ENCODE measurements at places on chromosomes 6 and 20.

DNA sequence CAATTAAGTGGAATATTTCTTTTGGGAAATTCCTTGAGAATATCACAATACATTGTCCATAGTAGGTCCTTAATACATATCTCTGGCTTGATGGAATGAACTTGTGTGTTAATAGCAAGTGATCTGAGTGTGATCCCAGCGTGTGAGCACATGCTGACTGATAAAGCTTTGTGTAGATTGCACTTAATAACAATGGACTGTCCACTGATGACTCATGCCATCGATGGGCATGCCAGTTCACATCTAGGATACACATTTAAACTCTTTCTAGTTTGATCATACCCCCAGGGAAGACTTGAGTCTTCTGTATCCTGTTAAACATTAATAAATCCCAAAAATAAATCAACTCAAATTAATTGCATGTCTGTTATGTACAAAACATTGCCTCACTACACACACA, 454.3 kb upstream of the SPTLC3 start:
- DNase-seq: no peak

DNA sequence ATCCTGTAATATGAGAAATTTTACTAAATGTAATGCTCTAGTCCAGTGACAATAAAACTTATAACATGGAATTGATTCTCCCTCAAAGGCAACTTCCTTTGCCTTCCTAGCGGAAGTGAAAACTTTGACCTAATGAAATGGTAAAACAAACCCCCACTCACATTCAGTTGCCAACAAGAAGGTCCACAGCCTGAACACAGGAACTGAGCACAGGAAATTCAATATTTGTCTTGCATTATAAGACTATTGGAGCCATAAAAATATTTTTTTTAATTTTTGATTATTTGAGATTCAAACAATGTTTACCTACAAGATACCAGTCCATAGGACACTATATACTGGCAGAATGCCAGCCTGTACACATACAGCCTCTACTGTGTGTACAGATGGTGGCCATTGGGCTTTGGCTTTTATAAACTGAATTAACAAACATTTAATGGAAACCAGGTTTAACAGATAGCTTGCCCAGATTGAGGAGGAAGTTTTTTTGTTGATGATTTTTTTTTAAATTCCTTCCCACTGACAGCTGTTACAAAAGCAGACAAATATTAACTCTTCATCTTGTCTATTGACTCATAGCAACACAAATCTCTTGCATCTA, 481.5 kb upstream of the JAG1 start:
- DNase-seq: no peak

DNA sequence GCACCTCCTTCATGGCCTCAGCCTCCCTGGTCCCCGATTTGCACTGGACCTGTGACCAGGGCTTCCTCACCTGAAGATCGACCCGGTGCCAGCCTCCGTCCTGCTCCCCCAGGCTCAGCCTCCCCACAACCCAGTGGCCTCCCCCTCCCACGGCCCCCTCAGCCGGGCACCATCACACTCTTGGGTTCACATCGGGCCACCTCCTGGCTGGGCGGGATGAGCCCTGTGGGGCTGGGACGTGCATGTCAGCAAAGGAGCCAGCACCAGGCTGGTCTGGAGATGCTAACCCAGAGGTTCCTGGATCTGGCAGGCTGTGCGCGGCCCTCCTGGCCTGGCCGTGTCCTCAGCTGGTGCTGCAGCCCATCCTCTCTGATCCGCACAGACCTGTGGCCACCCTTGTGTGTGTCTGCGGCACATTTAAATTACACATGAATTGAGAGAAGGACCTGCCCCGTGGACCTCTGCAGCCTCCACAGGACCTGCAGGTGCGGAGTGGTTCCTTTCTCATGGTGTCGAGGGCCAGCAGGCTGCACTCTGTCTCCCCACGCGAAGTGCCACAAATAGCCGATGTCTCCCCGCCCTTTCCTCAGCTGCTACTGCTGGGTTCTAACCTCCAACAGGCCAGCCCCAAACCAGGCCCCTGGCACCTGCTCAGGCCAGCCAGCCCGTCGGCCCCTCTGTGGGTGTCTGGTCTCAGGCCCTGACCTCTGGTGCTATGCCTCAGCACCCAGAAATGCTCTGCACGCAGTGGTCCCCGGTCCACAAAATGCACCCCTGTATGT, 237.5 kb downstream of the ERMARD start:
- no peak for DNase-seq

- peak; percentile 36 for DNase-seq
These were observed 6.5 kb upstream of the KIAA1586 start for GRCh38 chr6:57040011-57040410.

- no peak for DNase-seq
These were observed 49.2 kb downstream of the ANKS1A start for GRCh38 chr6:34938268-34938667.

- DNase-seq: no peak
These were observed 75.6 kb upstream of the LGSN start for GRCh38 chr6:63395381-63395780.

DNA sequence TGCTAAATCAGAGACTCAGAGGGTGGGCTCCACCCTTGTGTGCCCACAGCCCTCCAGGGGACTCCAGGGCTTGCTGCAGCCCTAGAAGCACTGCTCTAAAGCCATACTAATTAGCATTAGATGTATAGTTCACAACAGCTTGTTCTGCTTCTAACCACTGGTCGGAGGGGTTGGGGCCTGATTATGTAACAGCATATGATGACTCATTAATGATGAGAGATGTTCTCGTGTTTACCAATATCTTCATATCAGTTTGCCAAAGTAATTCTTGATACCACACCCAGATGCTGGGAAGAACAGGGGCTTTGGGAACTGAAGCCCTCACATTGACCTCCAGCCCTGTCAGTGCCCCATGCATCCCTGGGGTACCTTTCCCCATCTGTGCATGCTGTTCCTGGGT, 104.1 kb upstream of the FOXA2 start:
- DNase-seq: no peak

- DNase-seq: no peak
These were observed 212.5 kb upstream of the GRIK2 start for GRCh38 chr6:101181006-101181405.

- DNase-seq: no peak
These were observed 566.2 kb upstream of the NOX3 start for GRCh38 chr6:156021746-156022396.

GRCh38 chr20:12255461-12255970, 337.8 kb downstream of the BTBD3 start:
- DNase-seq: no peak

DNA sequence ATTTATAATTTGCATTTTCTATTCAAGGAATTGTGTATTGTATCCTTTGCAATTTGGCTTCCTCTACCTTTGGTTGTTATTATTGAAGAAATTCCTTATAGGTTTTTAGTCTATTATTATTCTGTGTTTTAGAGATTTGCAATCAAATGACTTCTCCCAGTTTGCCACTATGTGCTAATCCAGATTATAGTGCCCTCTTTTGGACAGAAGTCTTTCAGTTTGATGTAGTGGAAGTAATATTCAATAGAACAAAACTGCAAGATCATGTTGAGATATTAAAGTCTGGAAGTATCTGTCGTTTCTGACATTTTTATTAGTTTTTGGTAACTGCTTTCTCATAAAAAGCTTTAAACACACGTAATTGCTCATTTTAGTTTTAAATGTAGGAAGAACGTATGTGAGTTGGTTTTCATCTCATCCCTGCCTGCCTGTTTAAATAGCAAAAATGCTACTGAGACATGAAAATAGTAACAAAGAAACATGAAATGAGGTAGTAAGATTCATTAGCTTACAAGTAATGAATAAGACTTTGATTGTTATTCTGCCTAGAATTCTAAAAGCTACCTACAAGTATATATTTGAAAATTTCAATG, 72.8 kb downstream of the RTN4IP1 start:
- DNase-seq: peak; percentile 54

GRCh38 chr20:54044156-54044555, 26.2 kb downstream of the BCAS1 start:
- no peak for DNase-seq

DNA sequence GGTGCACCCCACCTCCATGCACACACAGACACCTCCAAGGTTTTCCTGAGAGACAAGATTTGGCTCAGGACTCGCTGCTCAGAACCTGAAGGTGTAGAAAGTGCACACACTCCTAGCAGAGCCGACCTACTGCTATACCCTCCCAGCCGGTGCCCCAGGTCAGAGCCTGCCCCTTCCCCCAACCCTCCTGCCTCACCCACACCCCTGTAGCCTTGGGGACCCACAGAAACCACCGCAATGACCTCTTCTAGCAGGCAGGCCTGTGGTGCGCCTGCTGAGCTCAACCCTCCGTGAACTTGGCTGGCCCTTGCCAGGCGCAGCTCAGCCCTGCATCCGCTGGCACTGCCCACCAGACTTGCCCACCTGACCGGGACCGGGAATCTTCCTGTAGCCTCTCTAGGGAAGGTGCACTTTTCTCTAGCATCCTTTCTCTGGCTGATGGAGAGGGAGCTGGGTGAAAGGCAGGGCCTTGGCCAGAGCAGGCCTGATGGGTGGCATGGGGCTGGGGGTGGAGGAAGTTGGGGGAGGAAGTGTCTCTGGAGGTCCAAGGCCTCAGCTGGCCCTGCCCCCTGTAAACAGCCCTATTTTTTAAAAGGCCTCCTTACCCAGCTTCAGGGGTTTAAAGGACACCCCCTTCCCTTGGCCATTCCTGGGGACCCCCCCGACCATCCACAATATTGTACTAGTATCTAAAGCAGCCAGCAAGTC, 36.9 kb upstream of the SLCO4A1 start:
- DNase-seq: peak; percentile 47

- DNase-seq: no peak
These were observed 656.9 kb downstream of the PRKN start for GRCh38 chr6:162070639-162071038.

- DNase-seq: no peak
These were observed 1109.0 kb upstream of the FLRT3 start for GRCh38 chr20:15446373-15446772.

DNA sequence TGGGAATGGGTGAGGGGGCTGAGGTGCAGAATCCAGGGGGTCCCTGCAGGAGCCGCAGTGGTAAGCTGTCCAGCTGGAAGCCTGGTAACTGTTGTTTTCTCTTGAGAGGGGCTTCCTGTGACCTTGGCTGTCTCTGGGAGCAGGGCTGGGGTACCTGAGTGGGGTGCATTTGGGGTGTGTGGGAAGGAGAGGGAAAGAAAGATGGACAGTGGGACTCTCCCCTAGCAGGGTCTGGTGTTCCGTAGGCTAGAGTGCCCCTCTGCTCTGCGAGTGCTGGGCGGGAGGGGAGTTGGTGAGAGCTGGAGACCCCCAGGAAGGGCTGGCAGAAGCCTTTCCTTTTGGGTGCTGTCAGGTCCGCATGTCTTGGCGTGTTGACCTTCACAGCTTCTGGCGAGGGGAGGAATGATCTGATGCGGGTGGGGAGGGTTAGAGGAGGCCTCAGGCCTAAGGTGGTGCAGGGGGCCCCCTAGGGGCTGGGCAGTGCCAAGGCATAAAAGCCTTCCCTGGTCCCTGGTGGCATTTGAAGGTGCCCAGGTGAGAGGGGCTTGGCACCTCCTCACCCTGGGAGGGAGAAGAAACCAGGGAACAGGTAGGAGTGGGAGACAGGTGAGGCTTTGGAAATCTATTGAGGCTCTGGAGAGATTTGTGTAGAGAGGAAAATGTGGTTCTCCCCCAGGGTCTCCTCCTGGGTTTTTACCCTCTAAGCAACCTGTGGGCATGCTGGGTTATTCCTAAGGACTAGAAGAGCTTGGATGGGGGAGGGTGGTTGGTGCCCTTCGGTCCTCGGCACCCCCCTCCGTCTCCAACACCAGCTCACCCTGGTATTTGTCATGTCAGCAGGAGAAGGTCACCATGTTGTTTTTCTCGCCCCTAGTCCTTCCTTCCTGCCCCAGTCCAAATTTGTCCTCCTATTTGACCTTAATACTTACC, 3.3 kb downstream of the VEGFA start:
- DNase-seq: peak; percentile 88

- no peak for DNase-seq
These were observed 20.0 kb downstream of the SUN5 start for GRCh38 chr20:32984196-32984595.

DNA sequence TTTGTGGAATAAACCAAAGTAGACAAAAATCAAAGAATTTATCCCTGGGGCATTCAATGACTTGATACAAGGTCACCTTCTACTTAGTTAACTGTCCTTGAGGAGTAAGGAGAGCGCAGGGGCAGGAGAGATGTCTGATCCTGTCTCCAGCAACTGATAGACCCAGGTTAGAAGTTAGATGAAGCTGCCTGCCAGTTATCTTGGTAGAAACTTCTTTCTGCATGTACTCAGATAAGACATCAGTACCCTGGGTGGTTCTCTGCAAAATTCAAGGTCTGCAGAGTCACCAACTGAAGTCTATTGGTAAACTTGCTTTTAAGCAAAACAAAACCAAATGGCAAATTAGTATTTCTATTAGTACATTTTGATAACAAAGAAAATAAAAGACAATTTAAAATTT, 2.7 kb downstream of the SGK1 start:
- DNase-seq: no peak

- no peak for DNase-seq
These were observed 22.6 kb downstream of the TRERF1 start for GRCh38 chr6:42429042-42429585.

- DNase-seq: no peak
These were observed 687.4 kb downstream of the EPM2A start for GRCh38 chr6:145047891-145048290.

- DNase-seq: no peak
These were observed 70.8 kb downstream of the CHMP4B start for GRCh38 chr20:33881989-33882388.

DNA sequence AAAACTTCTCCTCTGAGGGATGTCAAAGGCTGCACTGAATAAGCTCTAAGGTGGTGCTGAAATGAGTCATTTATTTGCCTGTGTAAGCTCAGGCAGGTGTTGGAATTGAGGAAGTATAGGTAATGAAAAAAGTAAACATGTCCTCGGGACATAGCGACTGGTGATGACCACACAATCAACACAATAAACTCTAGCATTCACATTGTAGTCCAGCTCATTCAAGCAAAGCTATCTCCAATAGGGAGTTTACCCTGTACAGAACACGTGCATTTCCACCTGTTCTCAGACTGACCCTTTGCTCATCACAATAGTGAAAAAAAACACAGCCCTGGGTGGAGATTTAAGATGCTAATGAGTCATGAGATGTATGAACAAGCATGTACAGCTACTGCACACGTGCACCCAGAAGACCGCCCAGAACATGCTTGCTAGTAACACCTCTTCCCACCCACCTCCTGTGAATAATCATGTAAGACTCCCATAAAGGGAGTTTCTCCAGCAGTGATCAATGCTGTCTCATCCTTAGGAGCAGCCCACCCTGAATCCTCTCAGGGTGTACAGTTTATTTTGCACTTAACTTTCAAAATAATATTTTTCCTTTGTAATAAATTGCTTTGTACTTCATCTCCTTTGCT, 33.0 kb upstream of the POU5F1 start:
- peak; percentile 94 for DNase-seq

- DNase-seq: no peak
These were observed 93.3 kb downstream of the ADAT2 start for GRCh38 chr6:143357152-143357551.

- DNase-seq: no peak
These were observed 19.0 kb upstream of the STX11 start for GRCh38 chr6:144131248-144131709.
